CD8-positive, alpha-beta T cell (primary cell): ENCODE measurements at places on chromosomes 3 and 15. TPM values are rescaled to one million over a fixed set of nuclear protein-coding genes. Genes with fewer than 3 reads are reported as not detected.

- no peak for DNase-seq
These were observed 33.9 kb downstream of the PIK3CA start for GRCh38 chr3:179181993-179182551.

Gene SERPINI2
- total RNA-seq: not detected

DNA sequence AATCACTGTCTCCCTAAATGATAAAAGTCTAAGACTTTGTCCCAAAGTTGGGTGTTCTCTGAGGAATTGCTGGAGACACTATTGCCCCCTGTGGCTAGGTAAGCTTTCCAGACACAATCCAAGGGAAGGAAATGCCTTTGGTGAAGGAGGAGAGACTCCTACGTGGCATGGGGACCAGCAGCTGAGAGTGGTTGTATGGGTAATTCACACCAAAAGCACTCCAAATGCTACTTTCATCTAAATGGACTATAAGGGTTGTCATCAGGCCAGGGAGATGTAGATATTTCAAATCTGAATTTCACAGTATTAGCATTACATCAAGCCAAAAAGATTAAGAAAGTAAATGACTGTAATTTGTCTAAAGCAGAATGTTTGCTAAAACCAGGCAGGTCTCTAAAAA is 400.8 kb upstream of the THBS1 start:
- DNase-seq: no peak

GRCh38 chr3:104461431-104461830 is 905.3 kb upstream of the ALCAM start:
- DNase-seq: no peak
